ENCODE measurements at places on chromosomes 16 and 17. TPM values are rescaled to one million over a fixed set of nuclear protein-coding genes. Genes with fewer than 3 reads are reported as not detected.
A peak's percentile ranks its signal among the peaks of the same experiment; 100 is the strongest.

The KIAA0513 gene
- total RNA-seq = 12.1 TPM

The TNFRSF17 gene
- total RNA-seq = not detected

The TOM1L1 gene
- total RNA-seq = not detected

The NTN3 gene
- not detected for total RNA-seq

The ADORA2B gene
- total RNA-seq = 0.14 TPM

The TBC1D3H gene
- not detected for total RNA-seq

The SOX8 gene
- total RNA-seq = not detected

The RUNDC1 gene
- total RNA-seq = 14.6 TPM

The TPSD1 gene
- not detected for total RNA-seq

The CACNG3 gene
- not detected for total RNA-seq

The COX6A2 gene
- not detected for total RNA-seq

The SSTR5 gene
- not detected for total RNA-seq

GRCh38 chr16:27691721-27692120 is 141.8 kb downstream of the KATNIP start:
- H3K27ac ChIP-seq = no peak overlapping the region
- no peak overlapping the region for H3K4me3 ChIP-seq
- no peaks in the 10 kb centered on the region for H3K4me1 ChIP-seq
- DNase-seq = no peak

DNA sequence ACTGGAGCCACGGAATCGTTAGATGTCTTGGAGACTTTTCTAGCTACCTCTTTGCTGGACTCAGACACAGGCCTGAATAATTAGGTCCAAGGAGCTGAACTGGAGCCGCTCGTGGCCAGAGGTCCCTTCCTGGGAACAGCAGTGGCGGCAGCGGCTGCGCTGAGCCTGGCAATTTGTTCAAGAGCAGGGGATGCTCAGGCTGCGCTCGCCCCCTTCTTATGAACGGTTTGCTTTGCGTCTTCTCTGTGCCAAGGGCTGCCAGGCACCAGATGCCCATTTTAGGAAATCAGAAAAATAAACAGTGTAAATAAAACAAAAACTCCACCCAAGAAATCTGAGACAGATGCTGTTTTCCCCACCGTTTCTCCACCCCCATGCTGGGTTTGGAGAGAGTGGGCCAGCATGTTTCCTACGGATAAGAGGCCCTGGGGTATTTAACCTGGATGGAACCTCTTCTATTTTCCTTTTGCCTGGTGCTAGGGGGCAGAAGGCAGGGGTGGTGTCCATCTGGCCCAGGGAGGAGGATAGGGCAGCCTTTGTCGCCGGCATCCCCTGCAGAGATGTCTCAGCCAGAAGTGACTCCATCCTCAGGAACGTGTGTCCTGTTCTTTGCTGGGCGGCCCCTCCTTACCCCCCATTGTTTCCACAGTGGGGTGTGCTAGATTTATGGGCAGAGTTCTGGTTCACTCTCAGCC is 163.4 kb downstream of the SEC14L1 start:
- H3K27ac ChIP-seq = no peak overlapping the region
- DNase-seq = no peak
- no peaks in the 10 kb centered on the region for H3K36me3 ChIP-seq
- no peaks in the 10 kb centered on the region for H3K27me3 ChIP-seq
- H3K4me3 ChIP-seq = no peak overlapping the region

GRCh38 chr17:21134559-21134958 is 7.8 kb downstream of the DHRS7B start:
- H3K4me1 ChIP-seq = no peaks in the 10 kb centered on the region
- H3K27ac ChIP-seq = no peak overlapping the region
- no peak for DNase-seq
- no peaks in the 10 kb centered on the region for H3K36me3 ChIP-seq
- no peak overlapping the region for H3K4me3 ChIP-seq
- no peaks in the 10 kb centered on the region for H3K27me3 ChIP-seq

- no peaks in the 10 kb centered on the region for H3K27me3 ChIP-seq
- peaks cover 70% of the 10 kb centered on the region for H3K4me1 ChIP-seq
- H3K27ac ChIP-seq = peak overlapping the region; percentile 57
- peak overlapping the region; percentile 94 for H3K4me3 ChIP-seq
Measured at GRCh38 chr17:3962965-3963236, 1.3 kb downstream of the ATP2A3 start.

GRCh38 chr16:47063011-47063724 is 80.6 kb downstream of the NETO2 start:
- H3K4me1 ChIP-seq = no peaks in the 10 kb centered on the region
- no peak overlapping the region for H3K4me3 ChIP-seq
- no peak for DNase-seq

- no peaks in the 10 kb centered on the region for H3K27me3 ChIP-seq
- no peak overlapping the region for H3K27ac ChIP-seq
- no peak for DNase-seq
- peaks cover 12% of the 10 kb centered on the region for H3K36me3 ChIP-seq
- no peak overlapping the region for H3K4me3 ChIP-seq
- H3K4me1 ChIP-seq = peaks cover 18% of the 10 kb centered on the region
Measured at GRCh38 chr17:2172077-2172851, 117.4 kb downstream of the HIC1 start.

GRCh38 chr16:17629936-17630335 is 159.2 kb upstream of the XYLT1 start:
- H3K27ac ChIP-seq = no peak overlapping the region
- H3K36me3 ChIP-seq = no peaks in the 10 kb centered on the region
- no peaks in the 10 kb centered on the region for H3K27me3 ChIP-seq
- no peaks in the 10 kb centered on the region for H3K4me1 ChIP-seq

- H3K27me3 ChIP-seq = no peaks in the 10 kb centered on the region
- H3K27ac ChIP-seq = no peak overlapping the region
- no peak for DNase-seq
Measured at GRCh38 chr17:60749708-60750107, 72.1 kb downstream of the BCAS3 start.

DNA sequence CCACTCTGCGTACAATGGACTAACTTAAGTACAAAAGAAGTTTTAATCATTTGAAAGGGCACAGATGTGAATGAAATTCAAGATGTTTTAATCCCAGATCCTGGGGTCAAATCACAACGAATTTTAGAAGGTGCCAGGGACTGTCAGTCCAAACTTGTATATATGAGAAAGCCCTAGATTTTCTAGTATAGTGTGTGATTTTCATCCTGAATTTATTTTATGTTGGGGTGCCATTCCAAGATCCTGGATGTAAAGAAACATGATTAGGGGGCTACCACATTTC is 64.3 kb downstream of the TUBD1 start:
- no peak for DNase-seq
- H3K4me1 ChIP-seq = peaks cover 21% of the 10 kb centered on the region
- H3K4me3 ChIP-seq = no peak overlapping the region
- H3K36me3 ChIP-seq = peaks cover 3% of the 10 kb centered on the region

GRCh38 chr17:76659928-76660655 is 16.5 kb upstream of the ST6GALNAC1 start:
- DNase-seq = peak; percentile 57
- H3K27ac ChIP-seq = no peak overlapping the region
- no peak overlapping the region for H3K4me3 ChIP-seq
- H3K36me3 ChIP-seq = no peaks in the 10 kb centered on the region

- no peaks in the 10 kb centered on the region for H3K27me3 ChIP-seq
- H3K27ac ChIP-seq = no peak overlapping the region
- no peaks in the 10 kb centered on the region for H3K4me1 ChIP-seq
- no peak overlapping the region for H3K4me3 ChIP-seq
- peaks cover 15% of the 10 kb centered on the region for H3K36me3 ChIP-seq
Measured at GRCh38 chr17:596763-597644, 117.6 kb downstream of the VPS53 start.

- no peak overlapping the region for H3K27ac ChIP-seq
- no peak for DNase-seq
- no peak overlapping the region for H3K4me3 ChIP-seq
- H3K27me3 ChIP-seq = no peaks in the 10 kb centered on the region
- H3K36me3 ChIP-seq = peaks cover 15% of the 10 kb centered on the region
Measured at GRCh38 chr17:2170023-2170422, 115.1 kb downstream of the HIC1 start.

DNA sequence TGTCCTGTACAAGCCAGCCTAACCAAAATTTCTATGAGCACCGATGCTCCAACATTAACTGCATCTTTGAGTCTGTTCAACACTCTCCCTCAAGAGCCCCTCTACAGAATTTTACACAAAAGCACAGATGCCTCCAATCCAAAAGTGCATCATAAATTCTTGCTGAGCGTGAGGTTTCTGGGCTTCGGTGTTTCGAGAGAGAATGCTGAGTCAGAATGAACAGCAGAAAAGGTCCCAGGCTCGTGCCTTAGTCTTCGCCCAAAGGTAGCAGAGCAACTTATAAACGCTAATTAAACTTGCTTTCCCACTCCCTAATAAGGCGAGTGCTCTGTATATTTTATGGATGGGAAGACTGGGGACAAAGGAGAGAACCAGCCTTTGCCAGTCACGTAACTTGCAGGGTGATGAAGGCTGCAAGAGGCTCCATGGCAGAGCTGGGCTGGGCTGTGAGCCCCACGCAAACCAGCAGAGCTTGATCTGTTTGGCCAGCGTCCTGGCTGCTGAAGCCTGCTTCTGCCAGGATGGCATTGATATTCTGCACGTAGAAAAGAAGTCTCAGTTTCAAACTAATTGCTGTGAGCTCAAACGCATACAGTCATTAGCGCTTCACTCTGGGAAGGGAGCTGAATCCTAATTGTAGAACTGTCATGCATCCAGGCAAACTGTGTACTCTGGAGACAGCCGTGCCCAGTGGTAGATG is 138.5 kb downstream of the DNAH9 start:
- no peak overlapping the region for H3K27ac ChIP-seq
- no peak overlapping the region for H3K4me3 ChIP-seq
- H3K27me3 ChIP-seq = no peaks in the 10 kb centered on the region
- H3K4me1 ChIP-seq = no peaks in the 10 kb centered on the region
- no peak for DNase-seq

- H3K36me3 ChIP-seq = no peaks in the 10 kb centered on the region
- no peak overlapping the region for H3K4me3 ChIP-seq
- no peaks in the 10 kb centered on the region for H3K27me3 ChIP-seq
- H3K27ac ChIP-seq = no peak overlapping the region
- no peaks in the 10 kb centered on the region for H3K4me1 ChIP-seq
- no peak for DNase-seq
Measured at GRCh38 chr16:61024180-61024900, 1011.9 kb downstream of the CDH8 start.

DNA sequence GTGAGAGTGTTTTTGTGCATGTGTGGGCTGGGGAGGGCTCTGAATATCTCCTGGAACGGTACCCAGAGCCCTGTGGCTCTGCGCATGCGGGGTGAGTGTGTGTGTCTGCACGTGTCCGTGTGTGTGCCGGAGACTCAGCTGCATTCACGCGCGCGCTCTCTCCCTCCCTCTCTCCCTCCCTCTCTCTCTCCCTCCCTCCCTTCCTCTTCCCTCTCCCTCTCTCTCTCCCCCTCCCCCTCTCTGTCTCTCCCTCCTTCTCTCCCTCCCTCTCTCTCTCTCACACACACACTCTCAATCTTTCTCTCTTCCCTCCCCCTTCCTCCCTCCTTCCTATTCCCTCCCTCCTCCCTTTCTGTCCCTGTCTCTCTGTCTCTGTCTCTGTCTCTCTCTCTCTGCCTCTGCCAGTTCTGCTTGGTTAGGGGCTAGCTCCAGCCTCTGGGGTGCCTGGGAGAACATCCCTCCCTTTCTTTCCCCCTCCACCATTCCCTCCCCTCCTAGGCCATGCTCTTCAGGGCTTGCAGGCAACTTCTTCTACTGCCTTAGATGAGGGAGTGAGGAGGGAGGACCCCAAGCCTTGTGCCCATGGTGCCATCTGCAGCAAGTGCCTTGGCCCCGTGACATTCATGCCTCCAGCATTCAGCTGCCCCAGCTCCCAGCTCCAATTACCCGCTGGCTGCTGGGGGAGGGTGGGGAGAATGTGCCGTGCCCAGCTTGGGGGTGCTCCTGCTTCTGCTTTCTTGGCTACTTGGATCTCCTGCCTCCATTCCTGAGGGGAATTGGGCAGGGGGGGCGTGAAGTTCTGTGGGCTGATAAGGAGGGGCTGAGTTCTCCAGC is 6.4 kb downstream of the THRA start:
- H3K36me3 ChIP-seq = no peaks in the 10 kb centered on the region
- DNase-seq = peak; percentile 69
- H3K4me3 ChIP-seq = peak overlapping the region; percentile 16
- H3K4me1 ChIP-seq = peaks cover 82% of the 10 kb centered on the region
- H3K27ac ChIP-seq = peak overlapping the region; percentile 71

GRCh38 chr17:46883871-46884520 is 32.6 kb downstream of the WNT9B start:
- H3K27me3 ChIP-seq = no peaks in the 10 kb centered on the region
- no peak overlapping the region for H3K4me3 ChIP-seq
- H3K36me3 ChIP-seq = no peaks in the 10 kb centered on the region
- no peak for DNase-seq
- H3K4me1 ChIP-seq = no peaks in the 10 kb centered on the region

DNA sequence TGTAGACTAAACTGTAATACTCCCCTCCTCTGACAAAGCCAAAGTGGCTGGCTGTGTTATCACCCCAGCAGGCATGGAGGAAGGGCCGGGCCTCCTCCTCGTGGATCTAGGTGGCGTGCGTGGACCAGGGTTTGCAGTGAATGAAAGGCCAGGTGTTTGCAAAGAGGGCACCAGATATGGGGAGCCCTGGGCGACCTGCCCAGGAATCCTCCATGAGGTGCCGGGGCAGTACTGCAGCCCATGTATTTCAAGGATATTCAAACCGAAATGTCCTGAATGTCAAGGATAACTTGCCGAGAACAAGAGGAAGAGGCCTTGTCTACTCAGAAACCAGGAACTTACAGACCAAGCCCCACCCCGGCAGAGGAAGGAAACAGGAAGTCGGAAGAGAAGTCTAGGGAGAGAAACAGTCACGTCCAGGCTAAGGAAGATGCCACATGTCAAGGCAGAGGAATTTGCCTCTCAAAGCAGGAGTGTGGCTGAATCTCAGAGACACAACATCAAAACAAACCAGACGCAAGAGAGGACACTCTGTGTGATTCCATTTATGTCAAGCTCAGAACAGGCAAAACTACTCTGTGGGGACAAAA is 13.7 kb upstream of the OSGIN1 start:
- no peak overlapping the region for H3K27ac ChIP-seq
- no peaks in the 10 kb centered on the region for H3K36me3 ChIP-seq
- no peaks in the 10 kb centered on the region for H3K27me3 ChIP-seq

DNA sequence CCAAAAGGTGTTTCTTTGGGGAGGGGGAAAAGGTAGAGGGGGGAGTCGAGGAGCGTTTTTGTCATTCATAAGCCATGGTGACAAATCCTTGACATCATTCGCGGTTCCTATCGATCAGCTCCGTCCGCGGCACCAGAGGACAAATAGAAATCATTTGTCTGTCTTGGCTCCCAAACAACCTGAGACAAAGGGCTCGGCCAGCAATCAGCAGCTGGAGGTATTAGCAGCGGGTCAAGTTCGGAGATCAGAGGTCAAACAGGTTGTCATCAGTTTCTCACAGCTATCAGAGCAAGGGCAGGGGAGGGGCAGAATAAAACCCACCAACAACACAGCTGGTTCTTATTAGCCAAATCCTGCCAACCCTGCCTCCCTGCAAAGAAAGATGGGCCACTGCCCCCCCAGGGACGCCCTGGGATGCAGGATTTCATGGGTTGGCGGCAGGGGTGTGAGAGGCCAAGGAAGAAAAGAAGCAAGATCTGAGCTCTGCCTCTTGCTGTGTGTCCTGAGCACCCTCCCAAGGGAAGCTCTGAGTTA is 145.3 kb upstream of the LHX1 start:
- H3K4me1 ChIP-seq = no peaks in the 10 kb centered on the region
- DNase-seq = no peak
- H3K36me3 ChIP-seq = no peaks in the 10 kb centered on the region
- no peak overlapping the region for H3K4me3 ChIP-seq
- no peak overlapping the region for H3K27ac ChIP-seq
- H3K27me3 ChIP-seq = no peaks in the 10 kb centered on the region
